Stimulated activated CD4-positive, alpha-beta T cell treated with anti-CD3 and anti-CD28 coated beads, Interleukin-1b, Interleukin-23, amount 100 ng/mL, for 4 hours (primary cell): ENCODE measurements at places on chromosomes 16 and 17.

DNA sequence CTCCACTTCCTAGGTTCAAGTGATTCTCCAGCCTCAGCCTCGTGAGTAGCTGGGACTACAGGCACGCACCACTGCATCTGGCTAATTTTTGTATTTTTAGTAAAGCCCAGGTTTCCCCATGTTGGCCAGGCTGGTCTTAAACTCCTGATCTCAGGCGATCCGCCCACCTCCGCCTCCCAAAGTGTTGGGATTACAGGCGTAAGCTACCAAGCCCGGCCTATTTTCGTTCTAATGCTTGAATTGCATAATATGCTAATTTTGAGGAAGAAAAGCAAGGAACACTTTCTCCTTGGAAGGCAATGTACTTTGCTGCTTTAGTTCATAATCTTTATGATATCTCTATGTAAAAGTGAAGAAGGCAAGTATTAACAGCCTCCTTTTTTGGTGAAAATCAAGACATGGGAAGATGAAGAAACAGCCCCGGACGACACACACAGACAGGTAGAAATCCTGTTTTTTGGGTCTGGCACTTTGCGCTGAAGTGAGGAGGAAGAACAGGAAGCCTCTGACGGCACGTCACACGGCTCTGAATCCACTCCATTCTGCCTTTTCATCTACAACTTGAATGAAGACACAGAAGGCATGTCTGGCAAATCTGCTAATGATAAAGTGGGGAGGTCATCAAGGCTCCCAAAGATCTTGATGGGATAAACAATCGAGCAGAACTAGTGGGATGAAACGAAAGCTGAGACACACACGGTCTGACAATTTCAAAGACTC is 24.9 kb downstream of the VPS53 start:
- no peak for DNase-seq

DNA sequence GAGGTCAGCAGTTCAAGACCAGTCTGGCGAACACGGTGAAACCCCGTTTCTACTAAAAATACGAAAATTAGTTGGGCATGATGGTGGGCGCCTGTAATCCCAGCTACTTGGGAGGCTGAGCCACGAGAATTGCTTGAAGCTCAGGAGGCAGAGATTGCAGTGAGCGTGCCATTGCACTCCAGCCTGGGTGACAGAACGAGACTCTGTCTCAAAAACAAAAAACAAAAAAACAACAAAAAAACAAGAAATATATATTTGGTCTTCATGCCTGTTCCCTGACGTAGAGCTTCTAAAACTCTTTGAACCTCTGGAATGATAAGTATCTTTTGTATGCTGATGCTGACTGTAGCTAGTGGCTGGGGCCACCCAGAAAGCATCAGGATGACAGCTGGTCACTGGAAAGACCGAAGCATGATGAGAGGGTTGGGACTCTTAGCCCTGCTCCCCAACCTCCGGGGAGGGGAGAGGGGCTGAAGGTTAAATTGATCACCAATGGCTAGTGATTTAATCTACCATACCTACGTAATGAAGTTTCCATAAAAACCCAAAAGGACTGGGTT is 54.8 kb downstream of the TEX14 start:
- no peak for DNase-seq

DNA sequence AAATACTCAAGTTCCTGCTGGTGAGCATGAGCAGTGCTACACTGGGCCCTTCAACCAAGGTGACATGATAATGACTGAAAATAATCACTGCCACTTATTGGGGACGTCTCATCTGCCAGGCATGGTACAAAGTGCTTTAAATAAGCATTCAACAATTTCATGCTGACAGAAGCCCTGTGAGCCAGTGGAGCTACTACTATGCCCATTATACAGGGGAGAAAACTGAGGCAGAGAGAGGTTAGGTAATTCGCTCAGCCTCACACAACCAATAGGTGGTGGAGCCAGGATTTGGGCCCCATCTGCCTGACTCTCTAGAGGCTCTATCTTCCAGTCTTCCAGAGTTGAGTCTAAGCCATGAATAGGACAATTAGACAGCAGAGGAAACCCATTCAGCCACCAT is 30.3 kb upstream of the STH start:
- no peak for DNase-seq

DNA sequence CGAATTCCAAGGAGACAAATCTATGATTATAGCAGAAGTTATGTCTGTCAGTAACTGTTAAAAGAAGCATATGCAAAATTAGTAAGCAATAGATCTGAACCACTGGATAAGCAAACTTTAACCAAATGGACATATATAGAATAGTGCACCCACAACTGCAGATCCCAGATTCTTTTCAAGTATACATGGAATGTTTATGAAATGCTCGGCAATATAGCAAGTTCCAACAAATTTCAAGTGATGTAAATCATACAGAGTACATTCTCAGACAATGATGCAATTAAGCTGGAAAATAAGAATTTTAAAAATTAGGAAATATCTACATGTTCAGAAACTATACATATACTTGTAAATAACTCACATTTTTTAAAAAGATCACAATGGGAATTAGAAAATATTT is 8.4 kb upstream of the HELZ start:
- DNase-seq = no peak

GRCh38 chr17:2186937-2187336 is 116.6 kb downstream of the SMG6 start:
- DNase-seq = no peak

GRCh38 chr17:48850792-48851323 is 20.0 kb downstream of the CALCOCO2 start:
- no peak for DNase-seq

- DNase-seq = no peak
Measured at GRCh38 chr17:50517504-50518383, 9.5 kb downstream of the MYCBPAP start.

- DNase-seq = no peak
Measured at GRCh38 chr17:7437369-7437863, 1.9 kb upstream of the FGF11 start.

GRCh38 chr16:57462978-57463362 is 491 bp downstream of the POLR2C start:
- no peak for DNase-seq
